ENCODE measurements at places on chromosomes 2 and 18.

- DNase-seq = no peak
These were observed 19.8 kb downstream of the BIN1 start for GRCh38 chr2:127086990-127087790.

- no peak for DNase-seq
These were observed 315.5 kb downstream of the RPRM start for GRCh38 chr2:153163055-153163454.

GRCh38 chr2:221958224-221958623 is 340.6 kb downstream of the PAX3 start:
- DNase-seq = no peak

DNA sequence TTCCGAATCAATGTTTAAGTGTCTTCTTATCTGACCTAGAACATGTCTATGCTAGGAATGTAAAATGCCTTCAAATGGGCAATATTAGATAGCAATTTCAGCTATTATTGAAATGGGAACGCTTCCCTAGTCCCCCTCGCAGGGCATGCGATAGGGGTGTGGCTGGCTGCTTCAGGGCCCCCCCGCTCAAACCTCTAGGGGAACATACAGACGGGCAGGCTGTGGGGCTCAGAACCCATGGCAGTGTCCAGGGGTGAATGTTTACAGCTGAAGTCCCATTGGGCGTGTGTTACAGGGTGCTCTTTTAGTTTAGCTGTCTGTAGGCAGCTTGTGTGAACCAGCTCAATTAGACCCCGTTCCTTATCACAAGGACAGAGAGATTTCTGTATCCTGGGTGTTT is 315.9 kb downstream of the DSEL start:
- DNase-seq = no peak

- DNase-seq = no peak
These were observed 5.9 kb downstream of the RNF103 start for GRCh38 chr2:86617738-86618137.

DNA sequence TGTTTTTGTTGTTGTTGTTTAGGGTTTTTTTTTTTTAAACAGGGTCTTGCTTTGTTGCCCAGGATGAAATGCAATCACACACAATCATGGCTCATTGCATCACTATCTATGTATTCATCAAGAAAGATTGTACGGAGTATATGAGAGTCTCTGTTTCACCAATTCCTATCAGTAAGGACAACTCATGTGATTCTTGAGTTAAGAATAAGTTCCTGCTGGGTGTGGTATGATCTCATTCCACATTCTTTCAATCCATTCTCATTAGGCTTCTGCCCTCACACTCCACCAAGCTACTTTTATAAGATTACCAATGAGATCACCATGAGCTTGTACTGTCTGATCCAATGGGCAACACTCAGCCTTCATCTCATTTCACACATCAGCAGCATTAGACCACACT is 9.1 kb upstream of the AP1S3 start:
- DNase-seq = no peak

DNA sequence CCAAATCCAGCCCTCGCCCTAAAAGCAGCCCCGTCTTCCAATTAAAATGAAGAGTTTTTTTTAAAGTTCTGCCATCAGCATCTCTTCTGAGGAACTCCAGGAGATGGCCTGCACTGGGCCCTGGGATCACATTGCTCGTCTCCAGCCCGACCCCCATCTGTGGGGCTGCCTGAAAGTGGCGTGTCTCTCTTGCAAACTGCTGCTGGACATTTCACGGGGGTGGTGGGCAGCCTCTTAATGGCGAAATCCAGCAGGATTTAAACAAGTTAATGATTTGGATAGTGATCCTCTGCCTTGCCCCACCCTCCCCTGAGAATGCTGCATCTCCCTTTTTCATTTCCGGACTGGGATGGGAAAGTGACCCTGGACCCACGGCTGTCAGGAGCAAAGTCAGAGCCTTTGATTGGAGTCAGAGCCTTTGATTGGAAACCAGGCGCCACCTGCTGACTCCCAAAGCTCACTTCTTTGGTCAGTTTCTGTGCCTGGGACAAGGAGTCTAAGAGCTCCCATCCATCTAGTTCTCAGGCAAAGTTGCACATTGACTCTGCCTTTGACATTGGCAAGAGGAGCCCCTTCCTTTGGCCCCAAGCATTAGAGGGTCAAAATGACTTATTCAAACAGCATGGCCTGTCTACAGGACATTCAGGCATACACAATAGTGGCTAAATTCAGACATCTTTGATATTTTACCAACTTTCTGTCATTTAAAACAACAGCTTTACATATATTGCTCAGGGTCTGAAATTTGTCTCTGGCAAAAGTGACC is 155.2 kb downstream of the SH3BP4 start:
- no peak for DNase-seq

DNA sequence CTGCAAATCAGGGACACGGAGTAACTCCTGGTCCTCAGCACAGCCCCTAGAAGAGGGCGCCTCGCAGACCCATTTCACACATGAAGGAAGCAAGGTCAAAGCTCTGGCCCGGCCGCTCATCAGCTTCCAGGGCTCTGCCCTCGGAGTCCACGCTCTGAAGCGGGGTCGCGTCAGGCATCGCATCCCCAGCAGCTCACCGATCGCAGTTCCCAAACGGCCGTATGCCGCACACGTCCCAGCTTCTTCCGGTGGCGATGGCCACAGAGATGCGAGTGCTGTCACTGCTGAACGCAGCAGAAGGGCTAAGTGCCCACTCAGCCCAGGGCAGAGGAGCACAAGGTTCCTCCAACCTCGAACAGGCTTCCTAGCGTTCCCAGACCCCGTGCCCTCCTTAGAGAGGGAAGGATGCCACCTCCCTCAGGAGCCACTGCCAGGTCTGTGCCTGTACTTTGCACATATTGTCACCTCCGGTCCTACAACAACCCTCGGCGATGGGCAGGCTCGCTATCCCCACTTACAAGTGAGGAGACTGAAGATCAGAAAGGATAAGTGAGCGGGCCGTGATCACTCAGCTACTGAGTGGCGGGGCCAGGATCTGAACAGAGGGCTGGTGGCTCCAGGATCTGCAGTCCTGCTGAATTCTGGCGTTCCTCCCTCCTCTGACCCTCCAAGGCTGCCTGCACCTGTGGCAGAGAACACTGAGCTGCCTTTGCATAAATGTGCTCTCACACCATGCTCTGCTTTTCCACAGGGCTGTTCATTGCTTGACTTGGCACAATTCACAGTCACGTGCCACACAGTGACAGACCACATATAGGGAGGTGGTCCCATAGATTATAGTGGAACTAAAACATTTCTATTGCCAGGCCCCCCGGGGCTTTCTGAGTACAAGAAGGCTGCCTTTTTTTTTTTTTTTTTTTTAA is 71.4 kb downstream of the COPS8 start:
- no peak for DNase-seq

DNA sequence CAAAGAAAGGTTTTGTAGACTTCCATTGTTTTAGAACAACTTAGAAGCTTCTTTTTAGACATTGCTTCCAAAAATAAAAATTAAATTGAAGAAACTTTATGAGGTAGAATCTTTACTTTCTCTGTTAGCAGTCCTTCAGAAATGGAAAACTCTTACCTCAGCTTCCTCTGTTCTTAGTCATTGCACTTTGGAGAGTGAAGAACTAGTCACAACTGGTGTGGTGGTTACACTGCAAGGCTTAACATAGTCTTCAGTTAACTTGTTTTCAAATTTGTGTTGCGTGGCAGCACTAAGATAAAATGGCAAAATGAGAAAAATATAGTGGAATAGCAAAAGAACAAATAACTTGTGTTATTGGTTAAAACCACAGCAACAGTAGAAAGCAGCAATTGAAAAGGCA is 332.6 kb downstream of the KIAA1328 start:
- no peak for DNase-seq

- no peak for DNase-seq
These were observed 1.2 kb upstream of the OTX1 start for GRCh38 chr2:63049211-63049969.

- no peak for DNase-seq
These were observed 220.2 kb upstream of the SIX2 start for GRCh38 chr2:45229411-45229810.

DNA sequence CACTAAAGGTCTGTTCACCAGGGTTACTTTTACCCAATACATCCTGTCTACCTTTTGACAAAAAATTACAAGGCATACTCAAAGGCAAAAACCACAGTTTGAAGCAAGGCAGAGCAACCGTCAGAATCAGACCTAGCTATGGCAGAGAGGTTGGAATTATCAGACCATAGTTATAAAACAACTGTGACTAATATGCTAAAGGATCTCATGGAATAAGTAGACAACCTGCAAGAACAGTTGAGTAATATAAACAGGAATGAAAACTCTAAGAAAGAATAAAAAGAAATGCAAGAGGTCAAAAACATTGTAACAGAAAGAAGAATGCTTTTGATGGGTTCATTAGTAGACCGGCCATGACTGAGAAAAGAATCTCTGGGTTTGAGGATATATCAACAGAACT is 318.8 kb upstream of the KCNH7 start:
- no peak for DNase-seq

- DNase-seq = no peak
These were observed 676.0 kb upstream of the SALL3 start for GRCh38 chr18:78303519-78304191.

DNA sequence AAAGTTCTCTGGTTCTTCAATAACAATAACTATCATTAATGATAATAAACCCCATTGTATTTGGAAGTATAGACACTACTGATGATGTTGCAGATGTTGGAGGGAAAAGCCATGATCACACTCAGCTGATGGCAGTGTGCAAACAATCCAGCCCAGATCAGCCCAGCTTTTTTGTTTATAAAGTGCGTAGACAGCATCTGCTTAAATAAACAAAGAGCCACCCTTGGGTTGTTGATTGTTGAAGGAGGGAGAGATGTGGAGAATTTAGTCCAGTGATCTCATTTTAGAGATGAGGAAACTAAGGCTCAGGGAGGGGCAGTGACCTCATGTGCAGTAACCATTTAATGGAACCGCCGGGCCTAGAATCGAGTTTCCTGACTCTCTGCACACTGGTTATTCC is 56.0 kb upstream of the MEX3C start:
- no peak for DNase-seq

- no peak for DNase-seq
These were observed 155.4 kb upstream of the LHCGR start for GRCh38 chr2:48910961-48911360.

- DNase-seq = no peak
These were observed 53.1 kb downstream of the CHRNA1 start for GRCh38 chr2:174711206-174711605.

DNA sequence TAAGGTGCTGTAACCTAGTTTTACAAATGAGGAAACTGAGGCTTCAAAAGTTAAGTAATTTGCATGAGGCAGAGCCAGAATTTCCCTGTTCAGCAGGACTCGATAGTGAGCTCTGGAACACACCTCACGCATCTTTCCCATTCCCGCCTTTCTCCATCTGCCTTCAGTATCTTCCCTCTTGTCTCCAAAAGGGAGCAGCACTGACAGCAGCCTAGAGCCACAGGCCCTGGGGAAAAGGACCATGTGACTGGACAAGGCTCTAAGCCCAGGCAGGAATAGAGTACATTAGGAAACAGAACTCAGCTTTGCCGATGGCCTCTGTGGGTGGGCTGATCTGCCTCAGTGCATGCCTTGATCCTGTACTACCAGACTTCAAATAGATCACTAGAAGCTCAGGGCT is 21.5 kb downstream of the GPR155 start:
- DNase-seq = no peak

GRCh38 chr2:28523902-28524301 is 28.0 kb downstream of the PLB1 start:
- DNase-seq = no peak

DNA sequence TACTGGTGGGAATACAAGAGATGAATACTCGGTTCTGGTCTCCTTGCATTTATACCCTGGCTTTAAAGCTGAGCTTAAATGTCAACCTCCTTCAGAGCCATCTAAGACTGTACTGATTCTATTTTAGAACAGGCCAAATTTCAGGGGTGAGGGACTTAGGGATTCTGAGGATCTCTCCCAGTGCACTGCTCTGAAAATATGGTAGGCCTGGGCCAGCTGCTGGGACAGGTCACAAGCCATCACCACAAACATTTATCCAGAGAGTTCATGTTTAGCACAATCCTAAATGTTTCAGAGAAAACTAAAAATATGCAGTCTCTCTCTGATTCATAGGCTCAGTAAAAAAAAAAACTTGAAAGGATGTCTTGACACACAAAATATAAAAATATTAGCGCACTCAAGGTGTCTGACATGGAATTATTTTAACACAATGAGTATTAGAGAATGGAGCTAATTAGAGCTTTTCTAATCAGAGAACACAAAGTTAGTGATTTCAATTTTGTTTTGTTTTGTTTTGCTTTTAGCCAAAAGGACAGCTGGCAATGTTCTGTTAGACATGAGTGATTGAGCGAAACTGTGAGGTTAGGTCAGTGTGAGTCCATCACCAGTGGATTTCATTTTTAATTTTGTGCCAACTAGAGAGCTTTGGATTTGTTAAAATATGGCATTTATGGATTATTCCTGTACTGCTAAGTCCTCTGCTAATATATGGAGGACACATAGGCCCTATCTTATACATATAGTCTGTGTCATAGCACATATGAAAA is 38.8 kb downstream of the MFSD6 start:
- DNase-seq = no peak

DNA sequence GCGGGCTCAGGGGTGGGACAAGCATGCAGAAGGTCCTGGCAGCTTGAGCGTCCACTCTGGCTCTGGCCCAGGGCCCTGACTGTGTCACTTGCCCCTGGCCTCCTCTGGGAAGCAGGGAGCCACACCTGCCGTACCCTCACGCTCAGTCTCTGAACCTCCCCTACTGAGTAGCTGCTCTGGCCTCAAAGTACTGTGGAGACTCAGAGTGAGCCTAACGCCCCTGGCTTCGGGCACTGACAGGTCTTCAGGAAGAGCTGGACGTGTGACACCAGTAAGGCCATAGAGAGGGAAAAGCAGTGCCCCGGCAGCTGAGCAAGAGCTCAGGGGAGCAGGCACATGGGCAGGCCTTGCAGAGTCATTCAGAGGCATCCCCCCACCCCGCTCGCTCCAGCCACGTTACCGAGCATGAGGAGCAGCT is 73.3 kb downstream of the SFXN5 start:
- no peak for DNase-seq

DNA sequence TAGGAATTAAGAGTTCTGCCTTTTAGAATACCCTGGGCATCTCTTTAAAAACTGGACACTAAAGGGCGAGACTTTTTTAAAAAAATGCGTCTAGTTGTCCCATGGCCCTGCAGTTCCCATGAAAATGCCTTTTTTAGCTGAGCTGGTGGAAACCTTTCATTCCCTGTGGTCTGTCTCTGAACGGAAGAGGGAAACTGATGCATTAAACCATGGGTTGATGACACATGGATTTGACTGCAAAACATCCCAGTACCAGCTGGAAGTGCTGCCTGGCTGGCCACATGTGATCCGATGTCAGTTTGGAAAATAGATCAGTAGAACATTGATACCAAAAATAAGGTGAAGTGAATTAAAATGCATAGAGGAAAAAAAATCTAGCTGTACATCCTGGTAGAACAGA is 129.2 kb downstream of the MYO1B start:
- DNase-seq = no peak

Data from esophagus squamous epithelium (tissue), 5 donors.